AG08396 (cell line): ENCODE measurements at places on chromosomes 11 and 22.

- DNase-seq: no peak
Measured at GRCh38 chr11:118532091-118532490, 1.1 kb downstream of the TMEM25 start.

- DNase-seq: peak; percentile 61
Measured at GRCh38 chr11:102836290-102836875, 7.0 kb downstream of the MMP3 start.

DNA sequence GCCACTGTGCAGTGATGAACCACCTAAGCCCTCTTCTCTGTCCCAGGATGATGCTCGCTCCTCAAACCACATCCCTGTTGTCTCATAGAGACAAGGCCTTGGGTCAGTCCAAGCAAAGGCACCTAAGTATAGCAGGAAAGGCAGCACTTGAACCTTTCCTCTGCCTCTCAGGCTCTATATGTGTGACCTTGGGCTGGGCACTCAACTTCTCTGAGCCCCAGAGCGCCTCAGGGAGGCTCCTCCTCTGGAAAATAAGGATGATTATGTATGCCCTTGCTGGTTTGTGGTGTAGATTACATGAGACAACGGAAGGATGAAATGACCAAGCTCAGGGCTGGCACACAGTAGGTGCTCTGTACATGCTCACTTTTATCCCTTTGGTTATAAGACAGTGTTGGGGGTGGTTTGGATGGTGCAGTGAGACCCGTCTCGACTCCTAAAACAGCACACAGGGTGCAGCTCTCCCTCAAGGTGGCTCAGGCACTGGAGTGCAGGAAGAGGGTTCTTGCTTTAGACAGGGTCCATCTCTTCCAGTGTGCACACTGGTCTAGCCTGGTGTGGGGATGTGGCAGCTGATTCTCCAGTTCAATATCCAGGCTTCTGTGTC is 40.2 kb upstream of the ACCSL start:
- DNase-seq: no peak

- no peak for DNase-seq
Measured at GRCh38 chr22:31768422-31769059, 14.7 kb downstream of the DEPDC5 start.

GRCh38 chr11:79796704-79797103 is 355.9 kb upstream of the TENM4 start:
- DNase-seq: no peak

DNA sequence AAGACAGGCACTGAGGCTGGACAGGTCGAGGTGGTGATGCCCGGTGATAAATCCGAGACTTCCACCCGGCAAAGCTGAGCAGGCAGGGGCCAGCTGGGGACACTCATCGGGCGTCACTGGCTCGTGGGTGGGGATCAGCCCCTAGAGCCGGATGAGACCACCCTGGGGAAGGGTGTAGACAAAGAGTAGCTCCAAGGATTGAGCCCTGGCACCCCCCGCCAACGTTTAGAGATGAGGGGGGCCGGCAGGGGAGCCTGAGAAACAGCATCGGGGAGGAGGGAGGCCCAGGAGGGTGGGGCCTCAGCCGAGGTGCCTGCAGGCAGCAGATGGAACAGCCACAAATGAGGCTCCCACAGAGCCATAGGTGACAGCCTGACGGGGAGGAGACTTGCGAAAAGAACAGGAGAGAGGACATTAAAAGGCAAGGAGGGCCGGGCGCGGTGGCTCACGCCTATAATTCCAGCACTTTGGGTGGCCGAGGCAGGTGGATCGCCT is 27.4 kb upstream of the CBX7 start:
- no peak for DNase-seq

- DNase-seq: no peak
Measured at GRCh38 chr11:85826116-85826855, 15.3 kb upstream of the SYTL2 start.

DNA sequence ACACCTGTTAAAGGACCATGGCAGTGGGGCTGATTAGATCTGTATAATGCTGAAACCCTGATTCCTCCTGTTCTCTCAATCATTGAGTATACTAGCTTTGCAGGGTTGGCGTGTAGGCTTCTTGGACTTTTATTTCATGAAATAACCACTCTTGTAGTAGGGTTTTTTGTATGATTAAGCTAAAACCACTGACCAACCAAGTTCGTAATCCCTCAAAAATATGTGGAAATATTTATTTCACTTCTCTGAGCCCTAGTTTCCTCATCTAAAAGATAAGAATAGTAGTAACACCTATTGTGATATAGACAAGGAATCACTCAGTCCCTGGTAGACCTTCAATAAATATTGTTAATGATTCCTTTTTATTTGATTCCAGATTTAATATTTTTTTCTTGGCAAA is 4.2 kb downstream of the API5 start:
- DNase-seq: no peak

DNA sequence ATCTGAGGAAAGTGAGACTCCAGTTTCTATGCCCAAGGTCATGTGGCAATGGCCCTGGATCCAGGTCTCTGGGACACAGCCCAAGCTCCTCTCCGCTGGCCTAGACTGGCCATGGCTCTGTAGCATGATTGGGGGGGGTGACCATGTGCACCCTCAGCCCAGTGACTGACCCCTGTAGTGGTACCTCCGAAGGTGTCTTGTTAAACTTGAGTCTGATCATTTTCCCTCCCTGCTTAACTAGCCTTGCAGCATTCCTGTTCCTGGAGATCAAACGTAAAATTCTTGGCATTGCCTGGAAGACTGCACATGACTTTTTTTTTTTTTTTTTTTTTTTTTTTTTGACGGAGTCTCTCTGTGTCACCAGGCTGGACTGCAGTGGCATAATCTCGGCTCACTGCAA is 1116.0 kb downstream of the TBC1D22A start:
- DNase-seq: no peak

DNA sequence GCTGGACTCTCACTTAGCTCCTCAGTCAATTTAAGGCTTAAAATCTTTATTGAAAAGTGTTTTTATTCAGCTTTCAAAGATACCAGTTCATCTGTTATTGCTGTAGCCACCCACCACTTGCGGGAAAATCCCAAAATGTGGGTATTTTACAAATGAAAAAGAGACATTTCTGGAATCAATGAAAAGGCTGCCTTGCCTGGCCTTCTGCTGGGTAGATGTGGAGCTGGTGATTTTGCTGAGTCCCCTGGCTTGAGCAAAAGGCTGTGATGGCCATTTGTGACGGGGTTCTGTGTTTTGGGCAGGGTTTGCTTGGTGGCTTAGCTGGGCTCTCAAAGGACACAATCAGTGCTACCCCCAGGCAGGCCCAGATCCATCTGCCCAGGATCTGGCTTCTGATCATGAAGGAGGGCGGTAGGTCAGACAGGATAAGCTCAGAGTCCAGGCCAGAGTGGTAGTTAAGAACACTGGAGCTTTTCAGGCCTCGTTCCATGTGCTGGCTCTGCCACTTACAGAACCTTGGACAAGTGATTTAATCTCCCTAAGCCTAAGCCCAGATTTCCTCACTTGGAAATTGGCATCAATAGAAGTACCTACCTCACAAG is 36.1 kb downstream of the UBASH3B start:
- no peak for DNase-seq

- no peak for DNase-seq
Measured at GRCh38 chr11:107825875-107826274, 32.7 kb downstream of the SLC35F2 start.

- DNase-seq: peak; percentile 52
Measured at GRCh38 chr11:64583296-64584262, 7.4 kb upstream of the SLC22A12 start.

DNA sequence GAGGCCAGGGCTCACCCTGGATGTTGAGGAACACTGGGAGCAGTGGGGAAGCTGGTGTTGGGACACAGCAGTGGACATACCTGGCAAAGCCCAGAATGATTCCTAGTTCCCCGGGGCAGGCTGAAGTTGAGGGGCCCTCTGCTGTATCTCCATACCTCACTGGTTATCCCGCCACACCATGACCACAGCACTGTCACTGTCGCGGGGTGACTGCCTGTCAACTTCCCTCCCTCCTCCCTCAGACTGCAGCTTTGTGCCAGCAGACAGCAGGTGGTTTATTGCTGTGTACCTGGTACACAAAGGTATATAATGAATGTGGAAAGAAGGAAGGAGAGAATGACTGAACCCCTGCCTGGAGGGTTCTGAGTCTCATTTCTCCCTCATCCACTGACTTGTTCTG is 318.7 kb downstream of the TMEM135 start:
- DNase-seq: no peak

- no peak for DNase-seq
Measured at GRCh38 chr22:37552524-37553163, 7.6 kb upstream of the CDC42EP1 start.

GRCh38 chr11:10514202-10514601 is 26.8 kb downstream of the RNF141 start:
- DNase-seq: no peak

- DNase-seq: peak; percentile 67
Measured at GRCh38 chr11:68373815-68374501, 61.6 kb downstream of the LRP5 start.

DNA sequence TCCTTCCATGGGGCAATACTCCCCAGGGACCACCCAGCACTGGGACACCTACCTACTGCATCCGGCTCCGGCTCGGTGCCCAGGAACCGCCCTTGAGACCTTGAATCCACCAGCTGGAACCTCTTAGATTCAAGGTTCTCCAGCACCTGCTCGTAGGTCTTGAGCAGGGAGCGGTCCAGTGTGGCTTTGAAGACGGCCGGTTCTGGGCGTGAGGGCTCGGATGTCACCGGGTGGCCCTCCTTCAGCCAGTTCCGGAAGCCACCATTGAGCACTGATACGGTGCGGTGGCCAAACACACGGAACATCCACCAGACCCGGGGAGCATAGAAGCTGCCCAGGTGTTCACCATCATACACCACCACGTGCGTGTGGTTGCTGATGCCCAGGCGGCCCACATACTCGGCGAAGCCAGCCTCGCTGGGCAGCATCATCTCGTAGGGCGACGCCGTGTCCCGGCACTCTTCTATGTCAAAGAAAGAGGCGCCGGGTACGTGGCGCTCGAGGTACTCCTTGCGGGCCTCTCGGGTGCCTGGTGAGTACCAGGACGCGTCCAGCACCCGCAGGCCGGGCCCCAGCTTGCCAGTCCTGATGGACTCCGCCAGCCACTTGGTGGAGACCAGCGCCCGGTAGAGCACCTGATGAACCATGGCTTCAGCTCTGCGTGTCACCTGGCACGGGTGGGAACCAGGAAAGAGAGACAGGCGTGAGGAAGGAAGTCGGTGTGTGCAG is 997 bp downstream of the TST start:
- DNase-seq: no peak

DNA sequence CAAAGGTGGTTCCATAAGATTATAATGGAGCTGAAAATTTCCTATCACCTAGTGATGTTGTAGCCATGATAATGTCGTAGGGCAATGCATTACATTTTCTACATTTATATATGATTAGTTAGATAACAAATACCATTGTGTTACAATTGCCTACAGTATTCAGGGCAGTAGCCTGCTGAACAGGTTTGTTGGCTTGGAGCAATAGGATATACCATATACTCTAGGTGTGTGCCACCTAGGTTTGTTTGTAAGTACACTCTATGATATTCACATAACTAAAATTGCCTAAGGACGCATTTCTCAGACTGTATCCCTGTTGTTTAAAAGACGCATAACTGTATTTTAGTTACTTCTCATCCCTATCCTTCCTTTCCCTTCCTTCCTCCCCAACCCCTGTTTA is 13.6 kb downstream of the PLEKHB1 start:
- no peak for DNase-seq

DNA sequence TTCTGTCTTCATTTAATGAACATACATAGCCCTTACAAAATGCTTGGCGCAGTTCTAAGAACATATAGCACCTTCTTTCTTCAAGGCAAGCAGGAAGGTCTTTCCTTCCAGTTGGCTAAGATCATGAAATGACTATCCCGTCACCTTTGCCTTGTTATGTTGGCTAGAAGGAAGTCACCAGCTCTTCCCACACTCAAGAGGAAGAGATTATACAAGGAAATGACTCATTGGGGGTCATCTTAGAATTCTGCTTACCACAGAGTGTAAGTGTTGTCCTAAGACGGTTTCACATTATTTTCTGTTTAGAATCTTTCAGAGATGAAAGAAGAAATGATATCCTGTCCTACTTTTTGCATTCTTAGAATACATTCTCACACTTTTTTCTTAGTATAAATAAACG is 808.0 kb upstream of the LUZP2 start:
- DNase-seq: no peak
